NCI-H2081 treated with DMSO at 0.1 percent for 48 hours (cell line): ENCODE measurements at places on chromosomes 12 and 14.

DNA sequence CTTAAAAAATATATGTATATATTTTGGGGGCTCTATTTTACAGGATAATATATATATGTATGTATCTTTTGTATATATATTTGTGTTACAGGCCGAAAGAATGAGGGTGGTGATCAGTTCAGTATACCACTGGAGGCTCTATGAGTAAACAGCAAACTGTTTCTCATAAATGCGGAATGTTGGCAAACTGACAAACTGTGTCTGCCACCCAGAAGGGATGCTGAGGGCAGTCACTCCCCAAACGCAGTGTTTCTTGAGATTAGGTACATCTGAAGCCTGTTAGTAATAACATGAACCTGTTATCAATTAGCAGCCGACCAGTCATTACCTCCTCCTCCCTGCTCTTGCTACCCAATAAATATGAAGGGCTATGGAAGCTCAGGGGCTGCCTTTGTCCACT is 20.8 kb downstream of the TNFAIP2 start:
- no peak for DNase-seq

DNA sequence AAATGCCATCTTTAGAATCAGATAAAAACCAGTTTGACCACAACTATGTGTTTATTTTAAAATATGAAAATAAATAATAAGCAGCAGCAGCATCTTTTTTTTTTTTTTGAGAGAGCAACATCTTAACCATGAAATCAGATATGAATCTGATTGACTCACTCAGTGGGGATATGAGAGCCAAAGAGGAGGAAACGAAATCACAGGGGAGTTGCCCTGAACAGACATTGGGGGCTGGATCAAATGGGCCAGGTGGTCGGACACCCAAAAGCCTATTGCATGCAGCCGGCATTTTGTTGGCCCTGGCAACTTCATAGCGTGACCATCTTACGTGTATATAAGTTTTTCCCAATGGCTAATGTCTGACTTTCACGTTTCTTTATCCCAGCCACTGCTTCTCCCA is 321.1 kb downstream of the NPAS3 start:
- no peak for DNase-seq

GRCh38 chr12:51622564-51622963 is 31.5 kb downstream of the SCN8A start:
- no peak for DNase-seq

GRCh38 chr14:95157048-95157326 is 342 bp downstream of the DICER1 start:
- DNase-seq = no peak

GRCh38 chr12:115998794-115999478 is 278.6 kb downstream of the MED13L start:
- DNase-seq = no peak

DNA sequence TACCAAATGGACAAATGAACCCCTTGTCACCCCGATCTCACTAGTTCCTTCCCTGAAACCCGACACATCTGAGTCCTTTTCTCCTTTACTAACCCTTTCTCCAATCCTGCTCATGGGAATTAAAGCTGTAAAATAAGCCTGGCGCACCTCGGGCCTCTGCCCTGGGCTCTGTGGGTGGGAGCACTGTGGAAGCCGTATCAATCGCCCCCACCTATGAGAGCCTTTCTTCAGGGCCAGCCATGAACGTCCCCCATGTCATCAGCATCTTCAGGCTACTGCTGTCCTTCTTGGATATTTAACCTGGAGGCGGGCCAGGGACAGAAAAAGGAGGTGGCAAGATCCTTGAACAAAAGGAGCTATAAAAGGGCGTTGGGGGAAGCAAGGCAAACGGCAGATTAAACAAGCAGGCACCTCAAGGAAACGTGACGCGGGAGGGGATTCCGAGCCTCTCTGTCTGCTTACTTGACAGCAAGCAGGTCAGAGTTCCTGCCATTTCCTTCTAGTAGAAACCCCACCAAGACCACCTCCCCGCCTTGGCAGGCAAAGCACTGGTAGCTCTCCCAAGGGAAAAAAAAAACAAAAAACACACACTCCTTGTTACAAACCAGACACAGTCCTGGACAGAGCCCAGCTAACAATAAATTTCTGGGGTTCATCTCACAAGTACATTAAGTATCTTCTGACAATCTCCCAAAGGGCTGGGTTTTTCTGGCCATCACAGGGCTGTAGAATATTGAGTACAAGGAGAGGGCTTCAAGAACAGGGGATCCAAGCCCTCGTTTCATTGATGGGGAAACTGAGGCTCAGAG is 62.9 kb downstream of the DPF3 start:
- DNase-seq = no peak

GRCh38 chr12:50174971-50175715 is 8.0 kb upstream of the CERS5 start:
- no peak for DNase-seq

DNA sequence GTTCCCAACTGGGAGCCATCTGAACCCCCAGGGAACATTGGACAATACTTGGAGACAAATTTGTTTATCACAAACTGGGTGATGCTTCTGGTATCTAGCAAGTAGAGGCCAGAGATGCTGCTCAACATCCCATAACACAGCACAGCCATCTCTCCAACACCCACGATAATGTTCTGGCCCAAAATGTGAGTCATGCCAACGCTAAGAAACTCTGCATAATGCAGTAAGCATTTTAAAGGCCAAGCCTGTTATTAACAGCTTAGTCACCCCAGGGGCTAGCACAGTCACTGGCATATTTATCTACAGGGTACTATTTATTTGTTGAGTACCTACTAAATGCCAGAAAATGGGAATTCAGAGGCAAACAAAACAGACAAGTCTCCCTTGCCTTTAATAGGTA is 873.1 kb upstream of the TMEM132C start:
- no peak for DNase-seq

GRCh38 chr14:67360470-67361206 is 510 bp downstream of the EIF2S1 start:
- no peak for DNase-seq

DNA sequence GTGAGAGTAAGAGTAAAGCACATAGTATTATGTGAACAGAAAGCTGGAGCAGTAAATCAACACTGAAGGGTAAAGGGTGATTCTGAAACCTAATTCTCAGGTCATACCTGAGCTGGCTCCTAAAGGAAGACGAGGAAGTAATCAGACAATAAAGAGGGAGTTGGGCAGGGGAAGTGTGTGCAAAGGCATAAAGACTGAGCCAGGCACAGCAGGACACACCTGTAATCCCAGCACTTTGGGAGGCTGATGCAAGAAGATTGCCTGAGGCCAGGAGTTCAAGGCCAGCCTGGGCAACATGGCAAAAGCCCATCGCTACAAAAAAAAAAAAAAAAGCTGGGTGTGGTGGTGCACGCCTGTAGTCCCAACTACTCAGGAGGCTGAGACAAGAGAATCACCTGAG is 9.6 kb downstream of the ARF3 start:
- DNase-seq = no peak

GRCh38 chr14:63952053-63952932 is 99.5 kb downstream of the SYNE2 start:
- DNase-seq = no peak

- no peak for DNase-seq
Observed at GRCh38 chr14:78608998-78609787, 439.0 kb downstream of the NRXN3 start.

GRCh38 chr14:88023658-88024187 is 18.8 kb downstream of the GPR65 start:
- DNase-seq = no peak

DNA sequence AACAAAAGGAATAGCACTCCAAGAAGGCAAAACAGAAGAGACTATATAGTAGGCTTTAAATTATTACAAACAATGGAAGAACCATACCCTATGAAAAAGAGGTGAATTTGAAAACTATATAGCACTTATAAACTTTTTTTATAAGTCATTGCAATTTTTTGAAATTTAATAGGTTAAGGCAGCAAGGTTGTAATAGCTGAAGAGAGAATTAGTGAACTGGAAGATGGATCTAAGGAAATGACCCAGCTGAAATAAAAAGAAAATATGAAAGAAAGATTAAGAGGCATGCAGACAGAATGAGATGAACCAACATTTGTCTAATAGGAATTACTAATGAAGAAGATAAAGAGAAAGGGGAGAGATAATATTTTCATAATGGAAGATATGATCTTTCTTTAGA is 9.8 kb downstream of the TESC start:
- no peak for DNase-seq

GRCh38 chr12:19978193-19978592 is 390.1 kb upstream of the PDE3A start:
- no peak for DNase-seq

DNA sequence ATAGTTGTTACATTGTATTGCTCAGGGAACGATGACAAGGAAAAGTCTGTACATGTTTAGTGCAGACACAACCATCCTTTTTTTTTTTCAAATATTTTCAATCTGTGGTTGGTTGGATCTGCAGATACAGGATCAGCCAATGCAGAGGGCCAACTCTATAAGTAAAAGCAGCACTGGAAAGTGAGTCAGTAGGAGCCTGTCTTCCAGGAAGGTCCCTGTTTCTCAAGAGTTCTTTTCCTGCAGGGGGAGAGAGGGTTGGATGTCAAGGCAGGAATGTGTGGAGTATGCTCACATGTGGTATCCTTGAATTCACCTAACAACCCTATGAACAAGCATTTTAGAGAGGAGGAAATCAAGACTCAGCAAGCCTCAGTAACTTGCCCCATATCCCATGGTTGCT is 409.1 kb downstream of the NPAS3 start:
- no peak for DNase-seq

DNA sequence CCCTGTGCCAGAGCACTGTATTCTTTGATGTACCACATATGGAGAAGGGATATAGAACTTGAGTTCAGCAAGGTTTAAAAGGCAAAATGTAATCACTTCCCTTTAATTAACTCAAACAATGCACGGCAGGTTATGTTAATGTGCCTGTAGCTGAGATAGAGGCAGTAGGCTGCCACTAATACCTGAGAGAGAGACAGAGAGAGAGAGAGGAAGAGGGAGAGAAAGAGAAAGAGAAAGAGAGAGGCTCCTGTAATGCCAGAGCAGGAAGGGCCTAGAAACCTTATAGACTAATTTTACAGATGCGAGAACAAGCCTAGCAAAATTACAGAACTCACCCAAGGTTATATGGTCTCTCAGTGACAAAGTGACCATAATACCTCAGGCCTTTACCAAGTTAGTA is 679.8 kb downstream of the NRXN3 start:
- DNase-seq = no peak

GRCh38 chr12:118541934-118542333 is 165.6 kb downstream of the SUDS3 start:
- no peak for DNase-seq

DNA sequence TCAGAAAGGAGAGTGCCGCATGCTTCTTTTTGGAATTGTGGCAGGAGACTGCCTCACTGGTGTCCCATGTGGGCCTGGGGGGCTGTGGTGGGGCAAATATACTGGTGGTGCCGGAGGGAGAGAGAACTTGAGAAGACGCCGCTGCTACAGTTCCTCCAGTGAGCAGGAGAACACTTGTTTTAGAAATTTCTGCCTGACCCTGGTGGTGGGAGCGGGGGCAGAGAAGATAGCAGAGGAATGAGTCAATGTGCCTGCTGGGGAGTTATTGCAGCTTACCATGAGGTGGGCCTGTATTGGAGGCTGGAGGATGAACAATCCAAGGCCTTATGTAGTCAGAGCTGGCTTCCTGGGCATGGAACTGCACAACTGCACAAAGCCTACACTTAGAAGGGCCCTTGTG is 211.8 kb downstream of the SNAPC1 start:
- DNase-seq = no peak

DNA sequence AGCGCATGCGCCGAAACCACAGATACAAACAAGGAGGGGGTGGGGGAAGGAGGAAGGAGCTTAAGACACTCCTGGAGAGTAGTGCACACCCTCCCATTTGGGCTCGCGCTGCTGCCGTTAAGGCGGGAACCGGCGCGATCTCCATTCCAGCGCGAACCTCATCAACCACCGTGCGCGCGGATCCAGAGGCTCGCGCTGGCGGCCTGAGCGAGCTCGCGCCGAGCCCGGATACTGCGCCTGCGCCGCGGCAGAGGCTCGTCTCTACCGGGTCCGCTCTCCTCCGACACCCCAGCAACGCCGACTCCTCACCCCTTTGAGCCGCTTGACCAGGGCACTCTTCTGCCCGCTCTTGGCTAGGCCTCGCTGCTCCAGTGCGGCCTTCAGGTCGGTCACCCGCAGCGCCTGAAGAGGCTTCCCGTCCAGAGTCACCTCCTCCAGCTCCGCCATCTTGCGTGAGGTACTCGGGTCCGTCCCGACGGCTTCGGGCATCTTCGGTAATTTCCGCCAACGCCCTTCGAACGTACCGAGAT is at the start of gene ACIN1:
TSS of gene ACIN1 (minus strand) at position 471 of the 530 bp plus-strand sequence. CDS start at position 447, 24 bp downstream.
- DNase-seq = no peak

DNA sequence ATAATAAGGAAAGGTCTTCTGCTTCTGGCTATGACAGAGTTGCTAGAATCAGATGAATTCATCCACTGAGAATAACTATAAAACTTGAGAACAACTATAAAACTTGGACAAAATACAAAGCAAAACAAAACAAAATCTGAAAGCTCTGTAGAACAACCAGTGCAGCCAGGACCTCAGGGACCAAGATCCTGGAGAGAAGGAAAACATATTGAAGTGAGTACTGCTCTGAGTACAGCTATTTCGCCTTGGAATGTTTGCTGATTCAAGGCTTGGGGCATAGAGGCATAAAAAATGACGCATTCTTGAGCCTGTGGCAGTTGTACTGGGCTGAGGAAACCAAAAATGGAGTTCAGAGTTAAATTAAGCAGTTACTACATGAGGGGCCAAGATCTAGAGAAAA is 21.7 kb downstream of the FOXA1 start:
- no peak for DNase-seq

DNA sequence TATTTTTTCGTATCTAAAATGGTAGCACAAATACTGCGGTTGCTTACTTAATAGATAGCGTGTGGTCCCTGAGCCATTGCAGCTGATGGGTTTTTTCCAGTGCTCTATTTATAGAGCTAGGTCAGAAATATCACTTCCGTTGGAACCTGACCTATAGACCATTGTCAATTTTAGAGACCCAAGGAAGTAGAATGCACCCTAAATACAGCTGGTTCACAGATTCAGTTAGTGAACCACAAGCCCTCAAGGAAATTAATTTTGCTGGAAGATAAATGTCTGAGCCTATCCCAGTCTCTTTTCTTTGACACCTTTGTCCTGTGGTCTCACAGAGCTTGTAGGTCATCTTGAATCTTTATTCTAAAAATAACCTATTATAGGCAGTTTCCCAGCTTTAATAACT is 391.0 kb downstream of the ZFP36L1 start:
- DNase-seq = no peak

GRCh38 chr14:20905676-20906075 is 14.5 kb downstream of the RNASE3 start:
- no peak for DNase-seq

- no peak for DNase-seq
Observed at GRCh38 chr12:102182635-102183034, 15.0 kb downstream of the PMCH start.
